ENCODE measurements at places on chromosomes 2 and 18.

DNA sequence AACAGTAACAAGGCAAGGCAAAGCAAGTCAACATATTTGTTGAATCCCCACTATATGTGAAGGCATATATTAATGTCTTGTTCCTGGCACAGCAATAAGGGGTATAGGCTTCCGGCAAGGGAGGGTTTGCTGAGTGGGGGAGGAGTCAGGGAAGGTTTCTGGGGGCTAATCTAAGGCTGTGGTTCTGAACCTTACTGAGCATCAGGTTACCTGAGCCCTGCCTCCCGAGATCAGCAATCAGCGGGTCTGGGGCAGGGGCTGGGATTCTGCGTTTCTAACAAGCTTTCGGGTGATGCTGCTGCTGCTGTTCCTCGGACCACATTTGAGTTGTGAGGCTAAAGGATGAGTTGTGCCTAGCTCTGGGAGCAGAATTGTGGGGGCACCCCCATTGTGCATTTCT lies 401.7 kb upstream of the SPRED2 start:
- DNase-seq: no peak

- DNase-seq: no peak
These were observed 17.9 kb downstream of the PLEKHA3 start for GRCh38 chr2:178498137-178498536.

DNA sequence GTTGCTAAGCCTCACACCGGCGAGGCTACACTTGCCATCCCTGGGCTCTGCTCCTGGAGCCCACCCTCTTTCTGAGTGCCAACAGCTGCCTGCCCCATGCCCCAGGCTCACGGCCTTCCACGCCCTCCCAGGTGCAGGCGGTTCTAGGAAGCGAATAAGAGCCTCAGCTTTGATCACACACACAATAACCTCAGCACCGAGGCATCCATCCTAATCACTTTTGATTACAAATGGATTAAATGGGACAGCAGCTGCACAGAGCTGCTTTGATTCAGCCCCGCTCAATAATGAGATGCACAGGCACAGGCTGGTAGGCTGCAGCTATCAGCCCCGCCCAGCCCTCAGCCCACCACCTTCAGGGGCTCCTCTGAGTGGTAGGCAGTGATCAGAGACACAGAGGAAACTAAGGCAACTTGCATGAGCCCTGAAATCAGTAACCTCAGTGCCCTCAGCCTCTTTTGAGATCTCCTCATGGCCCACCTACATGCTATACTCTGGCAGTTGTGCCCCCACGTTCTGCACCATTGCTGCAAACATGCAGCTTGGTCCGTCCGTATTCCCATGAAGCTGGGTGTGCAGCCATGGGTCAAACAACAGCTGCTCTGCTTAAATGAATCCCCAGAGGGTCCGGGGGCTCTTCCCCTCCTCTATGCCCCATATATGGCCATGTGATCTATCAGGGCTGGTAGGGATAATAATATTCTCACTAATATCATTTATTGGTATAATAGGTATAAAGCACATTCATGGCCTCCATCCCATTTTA lies 171.4 kb downstream of the SETBP1 start:
- no peak for DNase-seq

DNA sequence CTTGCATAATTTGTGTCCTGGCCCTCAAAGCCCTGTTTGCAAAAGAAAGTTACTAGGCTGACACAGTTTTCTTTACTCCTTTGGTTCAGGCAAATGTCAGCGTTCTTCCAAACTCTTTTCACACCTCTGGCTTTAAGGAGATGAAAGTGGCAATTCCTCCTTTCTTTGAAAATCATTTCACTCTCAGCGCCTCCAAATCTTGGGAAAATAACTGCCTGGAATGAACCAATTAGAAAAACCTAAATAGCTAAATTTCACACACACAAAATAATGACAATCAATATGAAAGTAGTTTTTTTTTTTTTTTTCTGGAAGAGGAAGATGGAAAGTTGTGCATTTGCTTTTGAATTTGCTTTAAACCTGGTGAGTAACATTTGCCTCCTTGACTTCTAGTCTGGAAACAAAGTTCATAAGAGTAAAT lies 1.7 kb downstream of the MEIS1 start:
- DNase-seq: no peak

- no peak for DNase-seq
These were observed 189.1 kb downstream of the WDPCP start for GRCh38 chr2:63399156-63399555.

DNA sequence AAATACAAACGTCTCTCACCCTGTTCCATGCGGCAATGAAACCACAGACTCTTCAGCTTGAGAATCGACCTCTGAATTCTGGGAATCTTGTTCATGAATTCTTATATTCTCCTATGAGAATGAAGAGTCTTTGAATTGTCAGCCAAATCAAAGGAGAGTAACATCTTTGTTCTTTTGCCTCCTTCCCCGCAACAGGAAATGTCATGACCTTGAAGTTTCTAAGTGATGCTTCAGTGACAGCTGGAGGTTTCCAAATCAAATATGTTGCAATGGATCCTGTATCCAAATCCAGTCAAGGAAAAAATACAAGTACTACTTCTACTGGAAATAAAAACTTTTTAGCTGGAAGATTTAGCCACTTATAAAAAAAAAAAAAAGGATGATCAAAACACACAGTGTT lies 21.8 kb downstream of the TNFAIP6 start:
- peak; percentile 36 for DNase-seq

GRCh38 chr2:119136093-119136492 lies 22.5 kb downstream of the C1QL2 start:
- no peak for DNase-seq

- DNase-seq: no peak
These were observed 225.0 kb upstream of the HS6ST1 start for GRCh38 chr2:128543646-128544045.

DNA sequence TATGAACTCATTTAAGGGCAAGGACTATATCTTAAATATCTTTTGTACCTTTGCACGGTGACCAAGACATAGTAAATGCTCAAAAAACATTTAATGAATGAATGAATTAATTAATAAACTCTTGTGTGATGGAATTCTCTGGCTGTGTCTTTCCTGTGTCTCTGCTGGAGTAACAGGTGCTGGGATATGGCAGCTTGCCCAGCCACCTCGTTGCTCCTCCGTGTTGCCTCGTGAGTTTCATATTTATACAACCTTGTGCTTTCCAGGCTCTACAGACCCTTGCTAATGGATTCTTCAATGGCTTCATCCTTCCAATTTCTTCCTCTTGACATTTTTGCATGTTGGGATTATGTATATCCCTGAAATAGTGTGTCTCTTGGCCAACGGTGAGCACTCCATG lies 30.4 kb downstream of the CTAGE1 start:
- no peak for DNase-seq

DNA sequence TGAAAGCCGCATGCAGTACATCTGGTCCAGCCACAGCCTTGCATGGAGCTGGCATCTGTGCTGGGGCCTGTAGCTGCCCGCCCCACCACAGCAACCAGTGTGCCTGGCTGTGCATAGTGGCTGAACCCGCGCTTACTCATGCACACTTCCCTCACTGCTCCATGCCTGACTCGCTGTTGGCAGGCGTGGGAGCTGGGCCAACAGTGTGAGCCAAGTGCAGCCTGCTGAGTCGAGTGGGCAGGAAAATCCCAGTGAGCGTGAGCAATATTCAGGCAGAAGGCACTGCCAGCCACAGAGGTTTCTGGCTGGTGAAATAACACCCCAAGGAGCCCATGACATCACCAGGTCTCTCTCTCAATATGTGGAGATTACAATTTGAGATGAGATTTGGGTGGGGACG lies 1674.1 kb upstream of the TMEFF2 start:
- DNase-seq: no peak

DNA sequence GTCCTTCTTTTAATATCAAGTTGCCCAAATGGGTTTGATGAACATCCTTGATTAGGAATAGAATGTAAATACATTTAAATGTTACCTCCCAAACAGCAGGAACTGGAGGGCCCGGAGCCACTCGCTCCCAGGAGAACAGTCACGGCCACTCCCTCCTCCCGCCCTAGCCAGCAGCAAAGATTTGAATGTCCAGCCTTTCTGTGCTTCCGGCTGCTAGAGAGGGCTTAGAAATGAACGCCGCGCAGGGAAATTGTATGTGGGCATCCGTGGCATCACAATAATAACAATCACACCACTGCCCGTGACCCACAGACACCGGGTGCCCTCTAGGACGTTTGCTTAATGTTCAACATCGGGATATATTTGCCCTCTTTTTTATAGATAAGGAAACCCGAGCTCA lies 164.9 kb upstream of the SALL3 start:
- no peak for DNase-seq

GRCh38 chr2:22996911-22997310 lies 388.1 kb upstream of the KLHL29 start:
- no peak for DNase-seq

DNA sequence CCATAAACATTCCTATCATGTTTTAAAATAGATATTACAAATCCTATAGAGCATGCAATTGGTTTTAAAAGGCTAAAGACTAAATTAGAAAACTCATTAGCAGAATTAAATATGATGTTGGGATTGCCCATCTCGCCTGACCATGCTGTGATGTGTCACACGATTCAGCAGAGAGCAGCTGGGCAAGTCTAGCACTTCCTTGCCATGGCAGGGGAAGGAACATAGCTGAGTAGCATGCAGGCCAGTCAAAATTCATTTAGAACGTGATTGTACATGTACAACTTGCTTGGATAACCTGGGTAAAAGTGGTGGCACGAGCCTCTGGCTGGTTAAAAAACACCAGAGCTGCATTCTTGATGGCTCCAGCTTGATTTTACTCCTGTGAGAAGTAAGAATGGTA lies 81.3 kb downstream of the SCN3A start:
- no peak for DNase-seq

- DNase-seq: no peak
These were observed 145.1 kb upstream of the PID1 start for GRCh38 chr2:229416116-229416694.

- DNase-seq: no peak
These were observed 101.6 kb downstream of the LBH start for GRCh38 chr2:30332791-30333453.

GRCh38 chr2:103009871-103010270 lies 248.0 kb downstream of the TMEM182 start:
- DNase-seq: no peak

DNA sequence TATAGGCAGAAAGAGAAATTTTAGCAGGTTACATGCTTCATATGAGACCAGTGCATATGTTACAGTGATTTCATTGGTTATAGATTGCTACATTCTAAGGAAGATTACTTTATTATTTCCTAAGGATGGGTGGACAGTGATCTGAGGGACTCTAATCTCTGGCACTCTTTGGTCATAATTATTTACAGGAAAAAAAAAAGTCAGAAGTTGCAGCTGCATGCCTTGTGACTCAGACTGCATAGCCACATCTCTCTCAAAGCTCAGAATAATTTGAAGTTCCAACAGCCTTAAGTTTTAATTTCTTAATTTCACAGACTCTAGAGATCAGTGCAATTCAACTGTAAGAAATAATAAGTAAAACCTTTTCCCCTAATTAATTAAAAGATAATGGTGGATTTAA lies 27.1 kb upstream of the BARD1 start:
- DNase-seq: no peak

DNA sequence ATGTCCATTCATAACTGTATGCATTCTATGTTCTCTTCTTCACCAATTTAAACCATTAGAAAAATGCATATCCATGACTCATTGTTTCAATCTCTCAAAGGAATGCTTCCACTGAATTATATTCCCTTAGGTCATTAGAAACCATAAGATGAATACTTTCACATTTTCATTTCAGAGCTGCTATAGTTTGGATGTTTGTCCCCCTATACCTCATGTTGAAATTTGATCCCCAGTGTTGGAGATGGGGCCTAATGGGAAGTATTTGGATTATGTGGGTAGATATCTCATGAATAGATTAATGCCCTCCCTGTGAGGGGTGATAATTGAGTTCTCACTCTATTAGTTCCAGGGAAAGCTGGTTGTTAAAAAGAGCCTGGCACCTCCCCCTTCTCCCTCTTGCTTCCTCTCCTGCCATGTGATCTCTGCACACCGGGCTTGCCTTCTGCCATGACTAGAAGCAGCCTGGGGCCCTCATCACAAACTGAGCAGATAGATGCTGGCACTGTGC lies 35.7 kb downstream of the THUMPD2 start:
- no peak for DNase-seq

- DNase-seq: no peak
These were observed 373.2 kb downstream of the SLC4A3 start for GRCh38 chr2:220000586-220000985.

- DNase-seq: no peak
These were observed 307.9 kb downstream of the TXNL1 start for GRCh38 chr18:56330366-56331110.

DNA sequence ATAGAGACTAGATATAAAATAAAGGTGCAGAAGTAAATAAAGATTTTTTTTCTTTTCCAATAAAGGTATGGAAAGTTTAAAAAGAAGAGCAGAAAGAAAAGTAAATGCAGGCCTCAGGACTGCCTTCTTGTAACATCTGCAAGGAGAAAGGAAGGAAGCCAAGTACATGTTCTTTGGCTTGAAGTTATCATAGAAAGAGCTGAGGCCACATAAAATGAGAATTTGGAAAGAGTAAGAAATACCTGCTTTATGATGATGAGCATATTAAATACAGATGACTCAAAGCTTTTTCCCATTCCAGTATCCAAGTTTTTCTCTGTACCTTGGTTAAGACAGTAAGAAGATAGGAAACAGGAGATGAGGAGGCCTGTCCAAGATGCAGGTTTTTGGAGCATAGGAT lies 25.3 kb upstream of the UBE2E3 start:
- DNase-seq: no peak

GRCh38 chr2:113818382-113818951 lies 62.0 kb upstream of the SLC35F5 start:
- no peak for DNase-seq

DNA sequence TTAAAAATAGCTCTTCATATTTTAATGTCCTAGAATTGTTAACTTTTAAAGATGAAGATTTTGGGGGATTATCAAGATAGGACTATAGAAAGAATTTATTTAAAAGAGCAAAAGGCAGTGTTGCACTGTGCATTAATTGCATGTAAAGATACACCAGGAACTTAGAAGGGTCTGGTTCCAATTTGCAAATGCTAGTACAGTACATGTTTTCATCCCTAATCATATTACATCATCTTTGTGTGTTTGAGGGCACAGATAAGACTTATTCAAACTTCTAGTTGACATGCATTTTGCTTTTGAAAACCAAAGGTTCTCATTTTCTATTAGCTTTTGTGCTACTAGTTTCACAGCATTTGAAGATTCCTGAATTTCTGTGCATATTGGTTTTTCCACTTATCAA lies 231.7 kb upstream of the LYPD1 start:
- no peak for DNase-seq

DNA sequence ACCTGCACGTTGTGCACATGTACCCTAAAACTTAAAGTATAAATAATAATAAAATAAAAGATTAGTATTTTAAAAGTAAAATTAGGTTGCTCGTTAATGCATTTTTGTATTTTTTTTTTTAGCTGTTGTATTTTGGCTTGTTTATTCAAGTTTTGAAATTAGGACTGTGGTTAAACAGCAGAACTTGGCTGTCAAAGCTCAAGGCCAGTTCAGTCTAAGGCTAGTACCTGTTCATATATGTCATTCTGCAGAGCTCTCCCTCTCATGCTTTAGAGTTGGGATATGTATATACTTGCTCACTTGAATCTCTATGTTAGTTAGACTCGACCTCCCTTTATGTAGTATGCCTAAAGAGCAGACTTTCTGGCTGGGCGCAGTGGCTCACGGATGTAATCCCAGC lies 32.7 kb downstream of the MOB4 start:
- no peak for DNase-seq

- no peak for DNase-seq
These were observed 58.8 kb downstream of the APOB start for GRCh38 chr2:20985062-20985461.

Measured in DND-41 (cell line).